ENCODE measurements at places on chromosomes 2 and 18.

- DNase-seq: no peak
Observed at GRCh38 chr2:21229302-21229701, 105.5 kb downstream of the TDRD15 start.

- no peak for DNase-seq
Observed at GRCh38 chr2:193584522-193584938, 1389.8 kb upstream of the TMEFF2 start.

GRCh38 chr2:217258170-217258569, 398.3 kb upstream of the TNP1 start:
- no peak for DNase-seq

DNA sequence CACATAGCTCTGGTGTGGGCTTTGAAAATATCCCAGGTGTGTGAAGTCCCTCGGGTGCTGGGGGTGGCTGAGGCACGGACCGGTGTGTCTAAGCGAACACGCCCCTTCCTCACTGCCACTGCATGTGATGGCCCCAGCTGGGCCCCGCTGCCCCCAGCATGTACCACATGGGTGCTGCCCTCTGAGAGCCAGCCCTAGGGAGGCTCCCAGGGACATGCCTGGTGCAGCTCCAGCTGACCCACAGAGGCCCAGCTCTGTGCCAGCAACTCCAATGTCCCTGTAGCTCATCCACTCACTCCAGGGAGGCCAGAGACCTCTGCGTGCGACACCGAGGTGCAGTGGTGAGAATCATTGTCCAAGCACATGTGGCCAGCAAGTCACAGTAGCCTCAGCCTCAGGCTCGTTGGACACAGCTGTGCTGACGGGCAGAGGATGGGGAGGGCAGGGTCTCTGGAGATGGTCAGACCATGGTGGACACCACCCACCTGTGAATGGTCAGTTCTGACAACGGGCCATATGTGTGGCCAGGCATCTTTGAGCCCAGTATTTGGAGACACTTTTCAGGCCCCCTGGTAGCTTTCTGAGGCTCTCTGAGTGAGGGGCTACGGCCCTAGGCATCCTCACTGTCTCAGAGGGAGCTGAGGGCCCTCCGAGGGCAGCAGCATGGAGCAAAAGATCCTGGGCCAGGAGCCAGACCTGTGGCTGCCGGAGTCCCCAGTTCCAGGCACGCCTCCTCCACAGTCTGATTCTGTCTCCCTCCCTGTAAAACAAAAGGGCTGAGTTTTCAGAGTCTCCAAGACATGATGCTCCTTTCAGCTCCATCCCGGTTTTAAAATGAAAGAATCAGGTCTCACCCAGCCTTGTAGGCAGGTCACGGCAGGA, 220.7 kb downstream of the NDUFA10 start:
- DNase-seq: no peak

- DNase-seq: no peak
Observed at GRCh38 chr2:7613831-7614230, 696.6 kb downstream of the RNF144A start.

DNA sequence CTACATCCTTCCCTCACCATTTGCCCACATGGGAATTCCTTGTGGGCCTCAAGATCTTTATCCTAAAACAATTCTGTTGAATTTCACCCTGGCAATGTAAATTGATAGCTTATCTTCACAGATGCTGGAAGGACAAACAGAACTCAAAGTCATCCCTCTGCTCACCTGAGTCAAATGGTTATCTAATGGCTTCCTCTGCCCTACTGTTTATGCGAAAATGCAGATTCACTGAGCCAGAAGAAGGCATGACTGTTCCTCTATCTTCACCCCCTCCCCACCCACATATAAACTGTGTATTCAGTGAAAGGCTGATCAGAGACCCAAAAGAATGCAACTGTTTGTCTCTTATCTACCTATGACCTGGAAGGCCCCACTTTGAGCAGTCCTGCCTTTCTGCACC, 43.9 kb upstream of the VWA3B start:
- no peak for DNase-seq

DNA sequence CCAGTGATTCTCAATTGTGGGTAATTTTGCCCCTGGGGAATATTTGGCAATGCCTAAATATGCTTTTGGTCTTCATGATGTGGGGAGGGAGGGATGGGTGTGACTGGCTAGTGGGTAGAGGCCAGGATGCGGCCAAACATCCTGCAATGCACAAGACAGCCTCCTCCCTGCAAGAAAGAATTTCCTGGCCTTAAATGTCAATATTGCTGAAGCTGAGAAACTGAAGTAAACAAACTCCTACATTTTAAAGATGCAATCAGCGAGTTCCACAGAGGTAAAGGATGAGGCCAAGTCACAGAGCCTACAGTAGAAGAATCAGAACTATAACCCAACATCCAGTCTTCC, 272.9 kb upstream of the EPHA4 start:
- no peak for DNase-seq

GRCh38 chr18:70455731-70456130, 166.9 kb downstream of the SOCS6 start:
- DNase-seq: no peak

GRCh38 chr2:241314226-241315092, 1.0 kb downstream of the HDLBP start:
- peak; percentile 57 for DNase-seq

DNA sequence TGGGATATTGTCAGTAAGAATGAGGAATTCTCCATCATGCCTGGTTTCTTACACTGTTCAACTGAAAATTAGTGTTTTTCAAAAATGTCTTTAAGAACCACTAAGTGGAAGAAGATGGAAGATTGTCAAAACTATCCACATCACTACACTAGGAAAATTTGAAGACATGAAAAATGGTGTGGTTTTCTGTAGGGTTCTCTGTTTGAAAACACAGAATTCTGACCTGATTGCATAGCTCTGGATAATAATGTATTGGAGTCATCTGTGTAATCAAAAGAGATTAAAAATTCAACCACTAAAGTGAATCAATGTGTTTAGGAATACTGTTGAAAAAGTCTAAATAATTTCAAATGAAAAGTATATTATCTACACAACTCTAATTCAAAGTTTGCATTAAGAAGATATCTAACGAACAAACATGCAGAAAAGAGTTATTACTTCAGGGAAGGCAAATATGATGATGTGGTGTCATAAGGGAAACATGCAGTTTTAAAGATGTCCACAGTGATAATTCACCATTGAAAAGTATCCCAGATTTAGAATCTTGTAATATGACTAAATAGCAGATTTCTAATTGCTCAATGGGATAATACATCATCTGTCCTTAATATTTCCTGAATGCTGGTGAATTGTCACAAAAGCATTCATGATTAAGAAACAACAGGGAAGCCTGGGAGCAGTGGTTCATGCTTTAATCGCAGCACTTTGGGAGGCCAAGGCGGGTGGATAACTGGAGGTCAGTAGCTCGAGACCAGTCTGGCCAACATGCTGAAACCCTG, 116.9 kb downstream of the ERBB4 start:
- DNase-seq: no peak

GRCh38 chr2:180111901-180112300, 104.8 kb upstream of the CWC22 start:
- no peak for DNase-seq

DNA sequence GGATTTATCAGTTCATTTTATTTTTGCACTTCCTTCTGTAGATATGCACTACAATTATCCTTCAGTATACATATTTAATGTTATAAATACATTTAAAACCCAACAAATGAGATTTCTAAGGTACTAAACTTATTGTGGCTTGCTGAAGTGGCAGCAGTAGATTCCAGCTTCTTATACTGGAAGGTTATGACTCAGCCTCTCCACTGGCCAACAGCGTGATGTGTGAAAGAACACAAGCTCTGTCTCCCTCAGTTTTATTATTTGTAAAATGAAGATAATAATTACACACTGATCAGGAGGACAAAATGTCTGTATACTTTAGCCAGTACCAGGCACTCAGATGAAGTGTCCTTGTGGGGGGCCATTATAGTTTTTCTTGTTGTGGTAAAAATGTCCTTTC, 1147.1 kb downstream of the CNTNAP5 start:
- DNase-seq: no peak

DNA sequence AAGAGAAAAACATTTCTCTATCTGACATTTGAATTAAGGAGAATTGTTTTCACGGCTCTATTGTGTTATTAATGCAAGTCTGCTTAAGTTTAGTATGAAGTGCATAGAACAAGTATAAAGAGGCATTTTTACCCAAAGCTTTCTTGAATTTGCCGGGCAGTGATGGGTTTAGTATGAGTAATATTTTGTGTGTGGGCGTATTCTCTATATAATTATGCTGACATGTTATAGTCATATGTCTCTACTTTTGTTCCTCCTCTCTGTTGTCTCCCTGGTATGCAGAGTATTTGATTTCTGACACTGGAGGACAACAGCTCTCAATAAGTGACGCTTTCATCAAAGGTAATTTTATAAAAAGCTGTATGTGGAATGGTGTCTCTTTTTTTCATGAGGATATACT, 45.9 kb downstream of the PIKFYVE start:
- no peak for DNase-seq

- no peak for DNase-seq
Observed at GRCh38 chr2:136131484-136131960, 13.6 kb upstream of the CXCR4 start.

- no peak for DNase-seq
Observed at GRCh38 chr18:57436191-57436964, 1.2 kb downstream of the ONECUT2 start.

DNA sequence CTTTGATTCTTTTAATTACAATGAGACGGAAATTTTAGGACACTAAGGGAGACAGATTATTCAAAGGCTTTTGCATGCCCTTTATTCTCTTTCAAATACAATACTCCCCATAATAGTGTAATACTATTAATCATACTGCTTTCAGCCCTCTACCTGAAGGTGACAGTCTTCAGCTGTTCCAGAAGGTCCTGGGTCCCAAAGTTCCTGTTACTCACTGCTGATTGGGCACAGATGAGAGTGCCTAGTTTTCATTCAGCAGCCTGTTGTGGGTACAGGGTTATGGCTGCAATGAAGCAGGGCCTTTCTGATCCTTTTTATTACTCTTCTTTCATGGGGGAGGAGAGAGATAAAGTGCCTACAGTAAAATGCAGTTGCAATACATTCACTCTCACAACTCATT, 80.2 kb downstream of the NUP35 start:
- no peak for DNase-seq

- DNase-seq: no peak
Observed at GRCh38 chr2:5777131-5777535, 84.9 kb downstream of the SOX11 start.

GRCh38 chr18:55858661-55859515, 270.9 kb upstream of the TCF4 start:
- DNase-seq: no peak

DNA sequence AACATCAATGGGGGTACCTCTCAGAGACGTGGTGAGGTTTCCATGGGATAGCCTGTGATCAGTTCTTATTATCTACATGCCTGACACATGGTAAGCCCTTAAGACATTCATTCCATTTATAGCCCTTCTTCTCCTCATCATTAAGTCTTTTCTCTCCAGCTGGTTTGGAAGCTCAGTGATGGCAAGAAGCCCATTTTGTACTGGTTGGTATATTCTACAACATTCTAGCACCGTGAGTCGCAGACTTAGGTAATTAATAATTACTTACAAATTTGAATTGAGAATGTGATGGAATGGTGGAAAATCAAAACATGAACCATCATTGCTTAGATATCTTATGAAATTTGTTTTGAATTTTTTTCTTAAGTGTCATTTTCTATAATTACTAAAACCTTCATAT, 472.6 kb downstream of the DLGAP1 start:
- no peak for DNase-seq

DNA sequence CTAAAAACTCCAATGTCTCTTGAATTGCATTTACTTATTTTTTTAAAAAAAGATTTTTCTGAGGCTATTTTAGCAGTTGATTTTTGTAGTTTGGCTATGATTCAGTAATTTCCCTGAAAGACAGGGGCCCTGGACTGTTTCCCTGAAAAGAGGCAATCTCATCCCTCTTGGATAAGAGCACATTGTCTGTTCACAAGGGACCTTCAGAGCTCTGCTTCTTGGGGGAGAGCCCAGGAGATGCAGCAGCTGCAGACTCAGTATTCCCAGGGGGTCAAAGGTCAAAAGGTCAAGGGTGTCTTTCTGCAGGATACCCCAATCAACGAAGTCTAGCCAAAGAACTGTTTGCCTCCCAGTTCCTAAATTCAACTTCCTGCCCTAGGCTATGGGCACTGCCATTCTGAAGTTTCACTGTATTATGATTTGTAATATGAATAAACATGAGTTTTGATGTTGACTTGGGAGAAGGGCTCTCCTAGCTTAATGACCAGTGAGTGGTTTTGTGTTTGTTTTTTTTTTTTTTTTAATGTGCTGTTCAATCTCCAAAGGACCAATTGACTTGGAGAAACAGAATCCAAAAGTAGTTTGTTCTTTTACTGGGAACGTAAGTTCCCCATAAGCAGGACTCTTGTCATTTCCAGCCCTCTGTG, 157.0 kb upstream of the SERPINE2 start:
- DNase-seq: no peak

DNA sequence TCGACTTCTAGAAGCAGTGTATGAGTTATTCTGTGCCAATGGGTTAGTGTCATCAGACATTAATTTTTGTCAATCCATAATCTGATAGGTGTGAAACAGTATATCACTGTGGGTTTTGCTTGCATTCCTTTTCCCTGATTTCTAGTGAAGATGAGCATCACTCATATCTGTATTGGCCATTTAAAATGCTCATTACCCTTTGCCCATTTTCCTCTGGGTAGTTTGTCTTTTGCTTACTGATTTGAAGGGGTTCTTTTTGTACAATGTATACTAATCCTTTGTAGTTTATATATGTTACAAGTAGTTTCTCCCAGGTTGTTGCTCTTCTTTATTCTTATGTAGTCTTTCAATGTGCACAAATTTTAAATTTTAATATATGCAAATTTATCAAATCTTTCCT, 152.2 kb downstream of the TPGS2 start:
- no peak for DNase-seq

GRCh38 chr2:218029366-218030360, 26.9 kb upstream of the TNS1 start:
- no peak for DNase-seq

- peak; percentile 52 for DNase-seq
Observed at GRCh38 chr2:65055422-65056214, 598 bp upstream of the CEP68 start.

GRCh38 chr2:46924038-46924437, 8.4 kb upstream of the MCFD2 start:
- no peak for DNase-seq

GRCh38 chr2:122669627-122670026, 914.2 kb downstream of the TSN start:
- DNase-seq: no peak

- no peak for DNase-seq
Observed at GRCh38 chr2:241009601-241010530, 11.4 kb downstream of the SNED1 start.

GRCh38 chr18:28411806-28412205, 234.9 kb upstream of the CDH2 start:
- no peak for DNase-seq

- no peak for DNase-seq
Observed at GRCh38 chr2:187586011-187586641, 31.9 kb upstream of the TFPI start.

Measured in NCI-H510A (cell line).